Activated CD8-positive, alpha-beta memory T cell treated with anti-CD3 and anti-CD28 coated beads for 1 hour (primary cell): ENCODE measurements at places on chromosomes 16 and 17.

DNA sequence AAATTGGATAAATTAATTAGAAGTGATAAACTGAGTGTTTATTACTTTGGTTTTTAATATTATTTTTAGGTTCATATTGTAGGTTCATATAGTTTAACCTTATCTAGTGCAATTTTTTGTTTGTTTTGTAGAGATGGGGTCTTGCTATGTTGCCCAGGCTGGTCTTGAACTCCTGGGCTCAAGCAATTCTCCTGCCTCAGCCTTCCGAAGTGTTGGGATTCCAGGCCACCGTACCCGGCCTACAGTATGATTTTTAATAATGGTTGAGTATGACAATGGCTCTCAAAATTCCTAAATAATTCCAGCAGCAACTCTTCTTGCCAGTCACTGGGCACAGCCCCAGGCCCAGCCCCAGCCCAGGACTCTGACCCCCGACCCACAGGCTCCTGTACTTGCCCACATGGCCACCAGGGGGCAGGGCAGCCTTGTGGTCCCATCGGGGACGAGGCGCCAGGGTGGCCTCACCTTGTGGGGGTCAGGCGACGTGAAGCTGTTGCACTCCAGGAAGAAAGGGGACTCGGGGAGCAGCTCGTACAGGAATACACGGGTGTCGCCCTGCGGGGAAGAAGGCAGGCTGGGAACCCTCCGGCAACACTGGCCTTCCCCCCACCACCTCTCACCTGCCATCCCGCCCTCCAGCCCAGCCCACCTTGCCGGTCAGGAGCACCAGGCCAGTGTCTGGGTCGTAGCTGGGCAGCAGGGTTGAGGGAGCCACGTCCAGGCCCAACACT, 7.9 kb upstream of the PAM16 start:
- peak; percentile 62 for DNase-seq

DNA sequence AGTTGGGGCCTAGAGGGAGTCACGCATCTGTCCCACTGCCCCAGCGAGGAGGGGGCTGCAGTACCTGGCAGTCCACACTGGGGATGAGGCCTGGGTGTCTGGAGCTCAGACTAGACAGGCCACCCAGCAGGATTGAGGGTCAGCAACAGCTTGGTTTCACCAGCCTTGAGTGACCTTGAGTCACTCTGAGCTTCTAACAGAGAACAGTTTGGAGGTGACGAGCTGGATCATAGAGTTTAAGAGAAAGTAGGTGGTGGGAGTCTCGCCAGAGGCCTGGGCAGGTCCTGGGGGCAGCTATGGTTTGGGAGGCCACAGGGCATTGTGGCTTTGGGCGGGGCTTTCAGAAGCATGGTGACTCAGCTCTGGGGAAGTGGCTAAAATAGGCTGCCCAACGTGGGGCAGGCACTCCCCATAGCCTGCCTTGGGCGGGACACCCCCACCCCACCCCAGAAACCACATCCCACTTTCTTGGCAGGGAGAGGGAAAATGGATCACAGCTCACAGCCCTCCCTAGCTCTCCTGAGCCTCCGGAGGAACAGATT, 20.5 kb downstream of the CDC42EP4 start:
- no peak for DNase-seq

DNA sequence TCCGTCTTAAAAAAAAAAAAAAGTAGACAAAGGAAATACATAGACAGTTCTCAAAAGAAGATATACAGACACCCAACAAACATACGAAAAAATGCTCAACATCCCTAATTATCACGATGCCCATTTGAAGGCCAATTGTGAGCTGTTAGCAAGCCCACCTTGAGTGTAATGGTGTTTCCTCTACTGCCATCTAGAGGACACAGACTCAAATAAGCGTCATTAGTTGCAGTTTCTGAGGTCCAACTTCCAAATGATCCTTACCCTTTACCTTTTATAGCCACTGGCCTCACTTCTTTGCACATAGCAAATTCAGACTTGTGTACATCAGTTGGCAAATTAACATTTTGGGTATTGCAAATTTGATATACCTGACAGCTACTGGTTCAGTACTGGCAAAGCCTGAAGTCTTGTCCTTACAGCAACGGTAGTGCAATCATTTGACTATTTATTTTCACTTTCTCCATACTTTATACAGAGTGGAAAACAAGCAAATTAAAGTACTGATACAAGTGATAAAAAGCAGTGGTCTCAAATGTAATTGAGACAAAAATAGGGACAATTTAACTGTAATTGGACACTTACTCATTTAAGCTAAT, 536.3 kb upstream of the EEF2KMT start:
- no peak for DNase-seq

- no peak for DNase-seq
Measured at GRCh38 chr17:4786106-4786511, at the start of gene VMO1. Gene VMO1, minus strand, starts transcription at chr17:4786364. Its CDS starts 12 bp downstream, at chr17:4786352.

- no peak for DNase-seq
Measured at GRCh38 chr17:59492091-59492451, 73.3 kb upstream of the DHX40 start.

DNA sequence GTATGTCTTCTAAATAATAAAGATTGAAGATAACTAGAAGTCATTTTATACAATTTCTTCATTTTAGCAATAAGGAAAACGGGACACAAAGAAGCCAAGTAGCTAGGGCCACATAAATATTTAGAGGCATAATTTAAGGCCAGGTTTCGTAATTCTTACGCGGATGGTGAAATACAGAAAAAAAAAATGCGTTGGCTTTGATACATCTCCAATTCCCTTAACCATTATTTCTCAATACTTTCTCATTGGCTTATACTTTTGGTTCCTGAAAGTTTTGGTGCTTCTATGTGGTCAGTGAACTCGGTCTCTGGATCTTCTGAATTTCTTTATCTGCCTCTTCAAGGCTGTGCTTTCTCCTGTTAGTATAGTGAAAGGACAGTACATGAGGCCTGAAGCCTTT, 888.1 kb downstream of the KCNJ2 start:
- DNase-seq = no peak

DNA sequence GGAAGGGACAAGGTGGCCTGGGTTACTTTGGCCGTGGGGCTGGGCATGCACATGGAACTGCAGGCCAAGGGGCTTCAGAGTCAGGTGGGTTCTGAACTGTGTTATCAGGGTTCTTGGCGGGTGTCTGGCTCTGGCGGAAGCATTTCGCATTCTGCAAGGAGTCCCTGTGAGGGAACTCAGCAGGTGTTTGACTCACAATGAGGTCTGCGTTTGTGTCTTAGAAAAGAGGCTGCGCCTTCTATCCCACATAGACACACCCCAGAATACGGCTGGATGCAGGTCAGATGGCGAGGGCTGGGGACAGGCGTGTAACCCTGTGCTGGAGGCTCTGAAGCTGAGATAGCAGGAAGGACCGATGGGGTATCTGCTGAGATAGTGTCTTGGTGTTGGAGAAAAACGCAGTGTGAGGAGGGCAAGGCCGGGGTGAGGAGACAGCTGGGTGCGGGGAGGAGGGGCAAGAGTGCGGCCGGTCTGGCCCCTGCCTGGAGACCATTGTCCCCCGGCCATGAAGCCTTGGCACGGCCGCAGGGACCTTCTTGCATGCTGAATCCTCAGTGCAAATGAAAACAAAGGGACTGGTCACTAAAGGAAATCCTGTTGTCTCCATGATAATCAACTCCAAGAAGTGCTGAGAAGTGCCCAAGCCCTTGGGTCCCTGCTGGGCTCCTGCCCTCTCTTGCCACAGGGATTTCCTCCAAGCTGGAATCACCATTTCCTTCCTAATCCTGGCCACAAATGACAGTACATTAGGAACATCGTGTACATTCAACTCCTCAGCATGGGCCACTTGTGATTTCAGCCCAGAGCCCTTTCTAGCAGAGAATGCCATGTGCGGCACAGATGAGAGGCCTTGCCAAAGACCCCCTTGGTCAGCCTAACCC, 22.8 kb upstream of the MTSS2 start:
- DNase-seq = no peak

- DNase-seq = no peak
Measured at GRCh38 chr17:39099663-39100286, 51.7 kb downstream of the PLXDC1 start.
